ENCODE measurements at places on chromosomes 3 and 15. TPM values are rescaled to one million over a fixed set of nuclear protein-coding genes. Genes with fewer than 3 reads are reported as not detected.

Gene CD80
- 0.50 TPM for total RNA-seq

Gene ZNF385D
- total RNA-seq: 4.7 TPM

Gene ZNF619
- 3.6 TPM for total RNA-seq

Gene UACA
- 158 TPM for total RNA-seq

Gene TRIM42
- not detected for total RNA-seq

DNA sequence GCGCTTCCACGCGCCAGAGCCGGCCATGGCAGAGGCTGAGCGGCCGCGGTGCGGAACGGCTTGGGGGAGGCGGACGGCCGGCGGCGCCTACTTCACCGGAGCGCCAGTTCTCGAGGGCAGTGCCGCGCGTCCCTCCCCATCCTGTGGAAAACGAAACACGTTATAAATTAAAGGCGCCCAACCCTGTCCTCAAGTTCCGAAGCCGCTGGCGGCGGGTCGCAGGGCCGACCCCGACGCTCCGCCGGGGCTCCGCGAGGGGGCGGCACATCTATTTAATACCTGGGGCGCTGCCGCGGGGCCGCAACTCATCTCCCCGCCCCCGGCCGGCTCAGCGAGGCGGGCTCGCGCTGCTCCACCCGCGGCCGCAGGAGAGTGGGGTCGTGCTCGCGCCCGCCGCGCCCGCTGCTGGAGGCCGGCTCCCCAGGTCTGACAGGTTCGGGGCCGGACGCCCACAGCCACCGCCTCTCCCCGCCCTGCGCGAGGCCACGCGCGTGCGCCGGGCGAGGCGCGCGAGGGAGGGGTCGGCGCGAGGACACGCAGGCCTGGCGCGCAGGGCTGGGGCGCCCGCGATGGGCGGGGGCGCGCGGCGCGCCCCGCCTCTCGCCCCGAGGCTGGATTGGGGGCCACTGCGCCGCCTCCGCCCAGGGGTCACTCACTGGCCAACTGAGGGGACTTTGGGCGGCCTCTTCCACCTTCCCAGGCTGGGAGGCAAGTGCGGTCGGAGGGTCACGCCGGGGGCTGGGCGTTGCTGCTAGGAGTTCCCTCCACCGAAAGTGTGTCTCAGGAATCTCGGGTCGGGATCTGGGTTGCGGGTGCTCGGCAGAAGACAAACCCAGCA, at the start of gene SLC30A4:
SLC30A4 (minus strand) TSS at position 428 of the 838 bp plus-strand sequence; CDS start at position 27, 401 bp downstream.
- DNase-seq: peak; percentile 23

- DNase-seq: no peak
These were observed 220.9 kb downstream of the SLC9A9 start for GRCh38 chr3:143627336-143627735.

DNA sequence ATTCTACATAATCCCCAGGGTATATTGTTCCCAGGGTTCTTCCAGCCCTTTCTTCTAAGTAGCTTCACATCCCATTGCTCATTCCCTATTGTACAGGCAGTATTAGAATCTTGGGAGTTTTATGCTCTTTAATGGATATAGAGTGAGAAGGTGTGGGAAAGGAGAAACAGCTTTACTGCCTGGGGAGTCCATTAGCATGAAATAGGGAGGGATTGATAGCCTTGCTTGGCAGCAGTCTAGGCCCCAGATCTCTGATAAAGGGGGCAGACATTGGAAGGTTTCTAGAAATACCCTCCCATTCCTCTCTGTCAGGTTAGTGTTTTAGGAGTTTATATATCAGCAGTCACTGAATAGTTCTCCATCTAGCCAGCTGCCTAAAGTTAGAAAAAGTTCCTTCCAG, 334.3 kb downstream of the UNC13C start:
- no peak for DNase-seq

DNA sequence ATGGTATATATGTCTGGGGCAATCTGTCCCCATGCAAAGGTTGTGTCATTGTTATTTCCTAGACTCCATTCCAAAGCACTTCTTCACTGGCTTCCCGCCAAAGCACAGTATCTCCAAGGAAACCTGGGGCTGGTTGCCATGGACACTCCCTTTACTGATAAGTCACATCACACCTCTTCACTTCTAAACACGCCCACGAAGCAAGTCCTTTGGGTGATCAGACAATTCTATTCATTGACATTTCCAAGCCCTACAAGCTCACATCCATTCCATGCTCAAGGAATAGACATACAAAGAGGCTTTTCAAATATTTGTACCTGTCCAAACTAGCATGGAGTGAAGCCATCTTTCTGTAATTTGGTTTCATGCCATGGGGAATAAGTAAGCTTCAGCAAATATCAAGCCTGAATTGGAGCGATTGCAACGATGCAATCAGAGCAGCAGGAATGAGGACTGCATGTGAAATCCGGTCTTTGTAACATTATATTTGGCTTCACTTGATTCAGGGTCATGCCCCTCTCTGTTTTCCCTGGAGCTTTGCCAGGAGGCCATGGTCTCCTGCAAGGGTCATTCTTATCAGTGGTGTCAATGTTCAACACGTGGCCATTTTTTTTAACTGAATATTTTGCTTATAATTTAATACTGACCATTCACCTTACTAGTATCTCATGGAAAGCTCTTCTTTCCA, 201.6 kb upstream of the TMC3 start:
- no peak for DNase-seq

DNA sequence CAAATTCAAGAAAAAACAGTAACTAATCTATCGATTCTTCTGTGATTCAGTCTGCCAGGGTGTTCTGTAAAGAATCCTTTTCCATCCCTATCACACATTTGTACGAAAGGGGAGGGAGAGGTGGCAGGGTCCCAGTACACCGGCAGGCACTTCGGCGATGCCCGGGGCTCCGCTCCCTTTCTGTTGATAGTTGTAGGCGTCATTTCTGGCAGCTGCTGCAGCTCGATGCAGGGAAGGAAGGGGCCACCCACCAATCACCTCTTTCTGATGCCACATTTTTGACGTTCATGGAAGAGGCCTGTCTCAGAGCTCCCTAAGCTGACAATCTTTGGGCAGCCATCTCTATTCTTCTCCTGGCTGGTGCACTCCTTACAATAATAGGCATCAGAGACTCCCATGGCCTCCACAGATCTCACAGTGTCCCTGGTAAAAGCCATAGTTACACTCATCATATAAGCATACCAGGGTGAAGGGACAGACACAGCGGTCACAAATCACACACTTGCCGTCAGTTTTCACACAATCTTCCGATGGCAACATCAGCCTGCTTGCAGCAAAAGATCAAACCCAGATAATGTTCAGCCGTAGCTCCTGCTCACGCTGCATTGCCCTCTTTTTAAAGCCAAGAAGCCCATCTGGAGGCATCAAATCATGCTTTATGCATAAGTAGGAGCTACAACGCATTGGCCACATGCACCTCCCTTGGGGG, 60.8 kb upstream of the ZBTB38 start:
- no peak for DNase-seq

- DNase-seq: no peak
These were observed 69.8 kb upstream of the PPP2R3A start for GRCh38 chr3:135895734-135896121.

DNA sequence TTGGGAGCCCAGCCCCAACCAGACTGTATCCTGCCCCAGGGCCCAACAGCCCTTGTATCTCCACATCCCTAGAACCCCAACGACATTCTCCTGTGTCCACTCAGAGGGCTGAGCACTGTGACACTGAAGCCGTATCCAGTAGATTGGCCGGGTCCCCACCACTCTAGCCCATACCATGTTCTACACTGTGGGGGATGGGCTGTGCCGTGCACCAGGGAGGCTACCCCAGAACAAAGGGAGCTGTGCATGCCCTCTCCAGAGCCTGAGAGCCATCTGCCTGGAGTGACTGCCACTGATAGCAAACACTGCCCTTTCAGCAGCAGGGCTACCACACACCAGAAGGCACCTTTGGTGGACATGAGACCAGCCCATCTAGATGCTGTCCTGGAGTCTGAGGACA, 37.1 kb upstream of the CP start:
- no peak for DNase-seq

All from omental fat pad (tissue), 4 donors.